ENCODE measurements at places on chromosomes 5 and 9. TPM values are rescaled to one million over a fixed set of nuclear protein-coding genes. Genes with fewer than 3 reads are reported as not detected.

DNA sequence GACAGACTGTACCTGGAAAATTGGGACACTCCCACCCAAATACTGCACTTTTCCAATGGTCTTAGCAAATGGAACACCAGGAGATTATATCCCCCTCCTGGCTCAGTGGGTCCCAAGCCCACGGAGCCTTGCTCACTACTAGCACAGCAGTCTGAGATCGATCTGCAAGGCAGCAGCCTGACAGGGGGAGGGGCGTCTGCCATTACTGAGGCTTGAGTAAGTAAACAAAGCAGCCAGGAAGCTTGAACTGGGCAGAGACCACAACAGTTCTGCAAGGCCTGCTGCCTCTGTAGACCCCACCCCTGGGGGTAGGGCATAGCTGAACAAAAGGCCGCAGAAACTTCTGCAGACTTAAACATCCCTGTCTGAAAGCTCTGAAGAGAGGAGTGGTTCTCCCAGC lies 260.0 kb upstream of the ST8SIA4 start:
- DNase-seq: no peak
- H3K4me1 ChIP-seq: no peaks in the 10 kb centered on the region
- no peaks in the 10 kb centered on the region for H3K36me3 ChIP-seq
- H3K27me3 ChIP-seq: no peaks in the 10 kb centered on the region

- no peak overlapping the region for H3K4me3 ChIP-seq
- no peak for DNase-seq
- H3K4me1 ChIP-seq: peaks cover 3% of the 10 kb centered on the region
- H3K36me3 ChIP-seq: no peaks in the 10 kb centered on the region
- H3K27ac ChIP-seq: no peak overlapping the region
Measured at GRCh38 chr5:141640698-141641097, 3.9 kb downstream of the RELL2 start.

DNA sequence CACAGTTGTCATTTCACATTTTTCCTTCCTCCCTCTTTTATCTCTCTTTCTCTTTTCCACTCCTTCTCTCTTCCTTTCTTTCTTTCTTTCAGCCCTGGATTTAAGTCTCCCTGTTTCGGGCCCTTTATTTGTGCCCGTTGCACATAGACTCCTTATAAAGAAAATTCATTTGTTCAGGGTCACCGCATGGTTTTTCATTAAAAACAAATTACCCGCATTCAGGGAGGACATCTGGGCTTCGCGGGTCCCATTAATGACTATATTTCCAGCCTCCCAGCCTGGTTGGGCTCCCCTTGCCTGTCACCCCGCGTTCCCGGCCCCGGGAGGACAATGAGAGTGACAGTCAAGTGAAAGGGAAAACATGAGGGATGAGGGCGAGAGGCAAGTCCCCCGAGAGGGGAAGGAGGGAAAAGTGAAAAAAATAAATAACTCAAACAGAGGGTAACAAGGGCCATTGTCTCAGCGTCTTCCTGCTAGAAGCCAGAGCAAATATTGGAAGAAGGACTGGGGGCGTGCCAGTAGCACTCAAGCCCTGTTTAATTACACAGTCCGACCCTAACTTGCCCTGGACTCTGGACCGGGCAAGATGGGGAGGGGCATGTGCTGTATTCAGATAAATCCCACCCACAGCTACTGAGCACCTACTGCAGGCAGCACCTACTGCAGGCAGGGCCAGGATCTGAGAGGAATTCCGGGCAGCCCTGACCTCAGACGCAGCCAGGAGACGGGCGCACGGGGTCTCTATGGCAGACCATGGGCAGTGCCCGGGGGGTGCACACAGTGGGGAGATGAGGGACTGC lies 166.2 kb downstream of the PAX5 start:
- H3K27me3 ChIP-seq: no peaks in the 10 kb centered on the region
- no peaks in the 10 kb centered on the region for H3K4me1 ChIP-seq
- no peak for DNase-seq
- no peaks in the 10 kb centered on the region for H3K36me3 ChIP-seq

DNA sequence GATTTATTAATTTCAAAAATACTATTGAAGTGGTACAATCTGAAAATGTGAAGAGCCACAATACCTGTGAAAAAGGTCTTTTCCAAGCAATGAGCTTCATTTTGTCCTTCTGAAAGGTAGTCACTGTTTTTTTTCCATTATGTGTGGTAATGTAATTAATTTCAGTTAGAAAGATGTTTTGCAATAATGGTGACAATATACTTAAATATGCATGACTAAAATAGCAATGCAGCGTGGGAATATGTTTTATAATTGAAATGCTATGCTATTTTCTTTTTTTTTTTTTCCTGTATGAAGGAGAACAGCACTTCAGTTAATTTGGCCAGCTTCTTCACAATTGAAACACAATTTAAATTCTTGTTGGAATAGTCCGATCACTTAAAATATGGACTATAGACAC lies 41.9 kb downstream of the NPR3 start:
- no peaks in the 10 kb centered on the region for H3K27me3 ChIP-seq
- H3K4me3 ChIP-seq: no peak overlapping the region
- H3K4me1 ChIP-seq: no peaks in the 10 kb centered on the region
- DNase-seq: no peak
- no peak overlapping the region for H3K27ac ChIP-seq
- H3K36me3 ChIP-seq: no peaks in the 10 kb centered on the region

Gene GMCL2
- total RNA-seq: not detected

DNA sequence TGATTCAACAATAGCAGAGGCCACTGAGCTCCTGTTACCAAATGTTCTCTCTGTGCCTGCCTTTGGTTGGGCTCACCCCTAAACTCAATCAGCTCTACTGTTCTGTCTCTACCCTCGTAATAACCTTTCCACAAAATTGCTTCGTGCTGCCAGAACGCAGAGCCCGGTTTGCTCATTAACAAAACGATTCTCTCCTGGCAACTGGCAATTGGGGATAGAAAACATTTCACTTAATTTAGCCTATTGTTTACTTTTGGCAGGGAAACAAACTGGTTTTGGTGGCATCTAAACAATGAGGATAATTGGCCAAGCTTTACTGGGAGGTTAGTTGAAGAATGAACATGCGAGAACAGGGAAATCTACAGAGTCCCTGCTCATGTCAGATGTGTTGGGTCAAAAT lies 56.6 kb downstream of the SLC28A3 start:
- H3K36me3 ChIP-seq: no peaks in the 10 kb centered on the region
- H3K27me3 ChIP-seq: no peaks in the 10 kb centered on the region
- DNase-seq: no peak

DNA sequence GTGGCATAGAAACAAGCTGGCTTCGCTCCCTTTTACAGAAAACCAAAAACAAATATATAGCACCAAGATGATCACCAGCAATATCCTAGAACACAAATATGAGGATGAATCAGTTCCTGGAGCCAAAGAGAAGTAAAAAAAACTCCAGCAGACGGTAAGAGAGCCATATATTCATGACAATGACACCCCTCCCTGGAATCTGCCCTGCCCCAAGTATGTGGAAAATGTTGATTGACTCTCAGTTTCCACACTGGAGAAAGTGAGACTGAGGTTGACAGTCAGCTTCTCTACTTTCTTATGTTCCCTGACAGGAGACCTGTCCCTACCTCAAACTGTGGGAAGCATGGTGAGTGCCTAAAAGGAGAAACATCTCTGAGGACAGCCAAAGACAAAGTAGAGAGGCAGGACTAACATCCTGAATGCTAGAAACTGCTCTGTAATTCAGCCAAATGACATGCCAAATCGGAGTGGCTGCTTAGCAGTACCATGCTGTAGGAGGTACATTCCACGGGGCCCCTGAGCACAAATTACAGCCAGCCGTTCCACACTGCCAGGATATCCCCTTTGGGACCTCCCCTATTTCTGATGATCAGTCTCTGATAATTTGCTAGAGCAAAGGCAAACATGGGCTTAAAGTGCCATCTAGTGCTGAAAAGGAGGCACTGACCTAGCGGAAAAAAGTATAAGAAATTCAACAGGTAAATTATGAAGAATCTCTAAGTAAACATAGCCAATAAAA lies 424.0 kb upstream of the RGMB start:
- no peak for DNase-seq
- no peak overlapping the region for H3K27ac ChIP-seq
- no peaks in the 10 kb centered on the region for H3K4me1 ChIP-seq
- H3K36me3 ChIP-seq: no peaks in the 10 kb centered on the region
- H3K27me3 ChIP-seq: no peaks in the 10 kb centered on the region

GRCh38 chr9:111759762-111760639 lies 34.7 kb downstream of the SHOC1 start:
- no peak overlapping the region for H3K27ac ChIP-seq
- no peak for DNase-seq
- no peaks in the 10 kb centered on the region for H3K27me3 ChIP-seq
- H3K4me3 ChIP-seq: no peak overlapping the region

DNA sequence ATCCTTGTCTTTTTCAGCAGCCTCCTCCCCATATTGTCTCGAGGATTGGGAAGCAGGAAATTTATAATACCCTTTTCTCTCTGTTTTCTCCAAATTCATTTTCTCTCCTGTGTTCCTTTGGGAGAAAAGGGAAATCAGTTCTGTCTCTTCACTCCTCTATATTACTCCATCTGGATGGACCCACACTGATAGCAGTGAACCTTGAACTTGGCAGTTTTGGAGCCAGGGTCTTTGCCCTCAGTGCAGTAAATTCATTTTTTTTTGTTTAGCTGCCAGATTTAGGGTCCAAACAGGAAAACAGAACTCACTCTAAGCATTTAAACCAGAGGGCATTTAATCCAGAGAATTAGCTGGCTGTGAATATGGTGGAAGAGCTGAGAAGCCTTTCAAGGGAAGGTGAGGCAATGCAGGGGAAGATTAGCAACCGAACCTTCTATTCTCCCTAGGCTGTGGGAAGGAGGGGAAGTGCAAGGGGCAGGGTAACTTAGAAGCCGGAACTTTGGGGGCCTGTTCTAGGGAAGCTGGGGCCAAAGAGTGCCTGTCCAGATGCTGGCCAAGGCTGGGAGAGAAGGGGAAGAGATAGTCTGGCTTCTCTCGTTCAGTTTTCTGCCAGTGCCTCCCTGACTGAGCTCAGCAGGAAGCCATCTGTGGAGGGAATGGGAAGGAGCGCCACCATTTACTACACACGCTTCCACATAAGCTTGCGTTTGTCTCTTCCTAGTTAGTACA lies 16.3 kb upstream of the NPR2 start:
- no peak for DNase-seq
- peaks cover 19% of the 10 kb centered on the region for H3K4me1 ChIP-seq
- no peak overlapping the region for H3K27ac ChIP-seq

DNA sequence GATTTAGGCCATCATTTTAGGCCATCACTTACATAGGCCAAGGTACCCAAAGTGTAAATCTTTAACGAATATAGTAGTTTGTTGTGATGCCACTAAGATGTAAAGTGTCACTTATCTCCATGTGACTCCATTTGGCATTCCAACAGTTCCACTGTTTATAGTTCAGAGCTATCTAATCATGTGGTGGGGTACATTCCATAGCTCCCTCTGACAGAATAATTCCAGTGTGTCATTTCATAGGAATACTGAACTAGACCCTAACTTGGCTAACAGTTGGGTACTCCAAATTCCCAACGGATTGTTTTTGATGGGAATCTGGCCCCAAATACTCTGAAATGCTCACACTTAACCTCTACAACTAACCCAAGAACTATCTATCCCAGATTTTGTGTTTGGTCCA lies 76.7 kb upstream of the FST start:
- no peaks in the 10 kb centered on the region for H3K36me3 ChIP-seq
- no peaks in the 10 kb centered on the region for H3K27me3 ChIP-seq
- no peak overlapping the region for H3K4me3 ChIP-seq
- H3K4me1 ChIP-seq: no peaks in the 10 kb centered on the region
- H3K27ac ChIP-seq: no peak overlapping the region

GRCh38 chr5:34511915-34512314 lies 144.2 kb upstream of the RAI14 start:
- no peaks in the 10 kb centered on the region for H3K36me3 ChIP-seq
- no peak for DNase-seq
- H3K27ac ChIP-seq: no peak overlapping the region
- H3K4me1 ChIP-seq: peaks cover 26% of the 10 kb centered on the region
- H3K4me3 ChIP-seq: no peak overlapping the region

DNA sequence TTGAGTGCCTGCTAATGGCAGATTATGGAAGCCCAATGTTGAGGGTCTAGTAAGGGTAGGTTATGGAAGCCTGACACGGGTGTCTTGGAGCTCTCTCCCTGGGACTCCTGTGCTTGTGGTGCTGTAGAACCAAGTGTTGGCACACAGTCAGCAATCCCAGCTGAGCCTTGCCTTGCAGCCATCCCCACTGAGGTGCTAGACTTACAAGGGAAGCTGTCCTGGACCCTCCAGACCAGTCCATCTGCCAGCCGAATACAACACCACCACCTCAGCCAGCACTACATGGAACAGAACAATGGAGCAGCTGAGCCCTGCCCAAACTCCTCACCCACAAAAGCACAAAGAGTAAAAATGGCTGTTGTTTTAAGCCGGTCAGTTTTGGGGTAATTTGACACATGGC lies 90.5 kb upstream of the DNAH5 start:
- H3K27ac ChIP-seq: peak overlapping the region; percentile 26
- DNase-seq: no peak
- no peak overlapping the region for H3K4me3 ChIP-seq
- no peaks in the 10 kb centered on the region for H3K27me3 ChIP-seq
- H3K4me1 ChIP-seq: peaks cover 14% of the 10 kb centered on the region

Gene PNPLA7
- 7.1 TPM for total RNA-seq

- H3K4me1 ChIP-seq: no peaks in the 10 kb centered on the region
- no peaks in the 10 kb centered on the region for H3K36me3 ChIP-seq
- H3K4me3 ChIP-seq: no peak overlapping the region
- no peaks in the 10 kb centered on the region for H3K27me3 ChIP-seq
Measured at GRCh38 chr9:127033789-127034188, 88.6 kb downstream of the ANGPTL2 start.

DNA sequence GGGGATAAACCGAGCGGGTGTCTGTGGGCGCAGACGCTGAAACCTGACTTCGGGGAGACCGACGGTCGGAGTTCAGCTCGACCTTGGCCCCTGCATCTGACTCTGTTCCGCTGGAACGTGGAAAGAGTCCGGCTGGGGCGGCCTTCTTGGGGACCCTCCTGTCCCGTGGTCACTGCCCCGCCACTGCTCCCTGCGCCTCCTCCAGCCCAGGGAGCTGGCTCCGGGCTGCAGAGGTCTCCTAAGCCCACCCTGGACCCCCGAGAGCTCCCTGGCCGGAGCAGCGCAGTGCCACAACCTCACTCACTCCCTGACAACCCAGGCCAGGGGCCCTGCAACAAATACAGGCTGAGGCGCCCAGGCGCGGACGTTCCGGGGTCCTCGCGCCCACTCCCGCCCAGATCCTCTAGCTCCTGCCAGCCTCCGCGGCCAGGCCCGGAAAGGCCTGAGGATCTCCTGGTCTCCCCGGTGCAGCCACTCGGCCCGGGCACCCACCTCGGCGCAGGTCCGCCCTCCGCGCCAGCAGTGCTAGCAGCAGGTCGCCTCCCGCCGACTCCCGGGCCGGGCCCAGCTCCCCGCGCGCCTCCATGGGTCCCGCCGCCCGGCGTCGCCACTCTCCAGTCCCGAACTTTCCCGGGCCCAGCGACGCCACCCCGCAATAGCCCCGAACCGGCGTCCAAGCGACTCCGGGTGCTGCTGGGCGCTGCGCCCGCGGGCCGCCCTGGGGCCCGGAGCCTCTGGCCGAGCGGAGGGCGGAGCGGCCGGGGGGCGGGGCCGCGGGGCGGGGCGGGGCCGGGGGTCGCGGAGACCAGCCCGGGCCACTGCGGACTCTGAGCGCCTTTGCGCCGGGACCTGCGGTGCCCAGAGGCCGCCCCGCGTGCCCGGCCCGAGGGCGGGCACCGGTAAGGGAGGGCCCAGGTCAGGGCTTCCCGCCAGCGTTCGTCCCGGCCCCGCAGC lies 2.2 kb downstream of the LHX3 start:
- H3K36me3 ChIP-seq: no peaks in the 10 kb centered on the region
- H3K4me1 ChIP-seq: no peaks in the 10 kb centered on the region
- H3K27me3 ChIP-seq: no peaks in the 10 kb centered on the region
- no peak overlapping the region for H3K27ac ChIP-seq

Gene NEUROG1
- total RNA-seq: not detected
